ENCODE measurements at places on chromosomes 3 and 15.

GRCh38 chr3:70069557-70069956, 70.0 kb downstream of the SAMMSON start:
- no peak for DNase-seq

DNA sequence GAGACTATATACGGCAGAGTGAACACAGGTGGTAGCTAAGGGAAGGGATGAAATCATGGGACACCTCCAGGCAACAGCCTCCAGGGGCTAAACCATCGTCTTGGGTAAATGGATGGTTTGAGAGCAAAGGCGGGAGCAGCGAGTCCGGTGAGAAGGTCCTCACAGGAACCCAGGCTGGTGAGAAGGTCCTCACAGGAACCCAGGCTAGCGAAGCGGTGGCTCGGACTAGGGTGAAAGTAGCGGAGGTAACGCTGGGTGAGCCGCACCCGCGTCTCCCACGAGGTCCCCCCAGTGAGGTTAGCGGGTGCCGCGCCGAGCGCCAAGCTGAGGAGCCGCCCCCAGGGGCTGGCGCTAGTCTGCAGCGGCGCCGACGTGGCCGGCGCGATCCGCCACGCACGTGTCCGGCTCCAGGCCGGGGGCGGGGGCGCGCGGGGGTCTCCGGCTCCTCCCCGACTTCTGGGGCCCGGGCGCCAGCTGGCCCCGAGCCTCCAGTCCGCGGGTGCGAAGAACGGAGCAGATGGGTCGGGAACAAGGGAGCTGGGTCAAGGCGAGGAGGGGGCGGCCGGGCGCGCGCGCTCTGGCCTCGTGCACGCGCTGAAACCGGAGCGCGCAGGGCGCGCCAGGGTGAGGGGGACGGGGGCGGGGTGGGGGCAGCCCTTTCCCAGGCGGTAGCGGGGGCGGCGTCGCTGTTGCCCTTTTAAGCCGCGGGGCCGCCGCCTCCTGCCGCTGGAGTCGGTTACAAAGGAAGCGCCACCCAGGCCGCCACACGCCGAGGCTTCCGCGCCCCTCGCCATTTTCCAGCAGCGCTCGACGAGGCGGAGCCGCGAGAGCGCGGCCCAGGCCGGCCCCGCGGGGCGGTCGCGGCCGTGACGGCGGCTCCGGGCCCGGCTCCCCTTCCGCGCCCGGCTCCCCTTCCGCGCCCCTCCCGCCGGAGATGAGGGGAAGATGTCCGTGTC, at the start of gene UBE2Q2:
Gene UBE2Q2, plus strand, starts transcription at position 726 of the 956 bp plus-strand sequence. Its CDS starts 220 bp downstream, at position 946.
- DNase-seq, result peak; percentile 65

- no peak for DNase-seq
Measured at GRCh38 chr3:62833538-62833937, 41.7 kb downstream of the CADPS start.

DNA sequence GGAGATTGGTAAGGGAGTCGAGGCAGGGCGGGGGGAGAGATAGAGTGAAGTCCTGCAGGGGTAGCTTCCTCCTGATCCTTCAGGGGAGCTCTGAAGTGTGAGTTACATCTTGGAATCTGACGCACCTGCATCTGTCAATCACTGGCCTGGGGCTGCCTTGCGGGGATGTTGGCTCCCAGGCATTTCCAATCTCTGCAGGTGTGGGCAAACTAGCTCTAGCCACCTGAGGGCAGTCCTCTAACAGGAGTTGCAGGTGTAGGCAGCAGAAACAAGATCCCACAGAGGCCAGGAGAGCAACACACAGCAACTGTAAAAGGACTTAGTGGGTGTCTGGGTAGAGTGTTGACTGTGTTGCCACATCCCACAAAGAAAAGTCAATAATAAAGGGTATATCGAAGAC, 63.6 kb downstream of the ZNF621 start:
- DNase-seq, result no peak

DNA sequence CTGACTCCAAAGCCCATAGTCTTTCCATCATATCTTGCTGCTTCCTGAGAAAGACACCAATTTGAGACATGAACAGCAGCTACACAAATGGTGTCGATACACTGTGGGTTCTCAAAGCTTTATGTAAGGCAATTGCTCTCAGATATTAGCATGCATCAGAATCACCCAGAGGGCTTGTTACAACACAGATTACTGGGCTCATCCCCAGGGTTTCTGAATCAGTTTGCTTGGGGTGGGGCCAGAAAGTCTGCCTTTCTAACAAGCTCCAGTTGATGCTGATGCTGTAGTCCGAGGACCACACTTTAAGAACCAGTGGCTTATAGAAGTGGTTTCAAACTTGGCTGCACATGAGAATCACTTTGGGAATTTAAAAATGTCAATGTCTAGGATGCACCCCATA, 86.5 kb downstream of the SEMA6D start:
- no peak for DNase-seq
